ENCODE measurements at places on chromosomes 3 and 15.

DNA sequence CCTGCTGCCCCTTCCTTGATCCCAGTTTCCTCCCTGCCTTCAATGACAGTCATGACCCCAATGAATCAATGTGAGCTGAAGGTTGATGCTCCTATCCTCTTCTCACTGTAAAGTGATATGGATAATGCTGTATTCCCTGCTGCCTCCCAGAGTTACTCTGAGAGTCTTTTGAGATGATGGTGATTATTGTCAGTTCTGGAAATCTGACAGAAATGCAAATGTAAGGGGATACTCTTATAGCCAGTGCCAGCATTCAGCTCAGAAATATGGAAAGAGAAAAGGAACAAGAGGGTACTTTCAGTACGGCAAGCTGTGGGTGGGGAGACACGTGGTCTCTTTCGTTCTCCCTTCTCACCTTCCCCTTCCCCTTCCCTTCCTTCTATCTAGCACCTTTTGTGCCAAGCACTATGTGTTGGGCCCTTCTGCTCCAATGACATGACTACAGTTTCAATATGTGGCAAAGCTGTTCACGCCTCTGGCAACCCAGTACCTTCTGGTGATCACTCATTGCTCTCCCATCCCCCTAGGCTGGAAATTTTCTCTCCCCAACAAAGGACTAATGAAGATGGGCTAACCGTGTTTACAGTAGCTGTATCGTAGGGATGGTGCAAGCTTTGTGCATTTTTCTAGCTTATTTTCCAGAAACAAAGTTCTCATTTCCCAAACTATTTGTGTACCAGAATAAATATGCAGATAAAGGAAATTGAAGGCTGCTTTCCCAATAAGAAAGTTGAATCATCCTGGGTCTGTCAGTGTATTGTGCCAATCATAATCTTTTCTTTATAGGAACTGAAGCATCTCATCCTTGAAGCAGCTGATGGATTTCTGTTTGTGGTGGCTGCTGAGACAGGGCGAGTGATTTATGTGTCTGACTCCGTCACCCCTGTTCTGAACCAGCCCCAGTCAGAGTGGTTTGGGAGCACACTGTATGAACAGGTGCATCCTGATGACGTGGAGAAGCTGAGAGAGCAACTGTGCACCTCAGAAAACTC, 70.3 kb downstream of the ARNT2 start:
- DNase-seq: no peak

DNA sequence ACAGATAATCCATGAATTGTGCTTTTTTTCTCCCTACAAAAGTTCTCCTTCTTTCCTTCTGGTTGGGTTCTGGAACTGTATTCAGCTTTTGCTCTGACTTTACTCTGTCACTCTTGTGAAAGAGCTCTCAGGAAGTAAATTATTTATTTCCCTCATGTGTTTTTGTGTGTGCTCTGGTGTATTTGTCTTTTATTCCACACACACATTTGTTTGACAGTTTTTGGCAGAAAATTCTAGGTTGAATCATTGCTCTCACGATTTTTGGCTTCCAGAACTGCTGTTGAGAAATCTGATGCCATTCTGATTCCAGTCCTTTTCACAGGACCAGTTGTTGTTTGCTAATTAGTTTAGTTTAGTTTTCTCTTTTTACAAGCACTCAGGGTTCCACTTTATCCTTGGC, 172.8 kb downstream of the PLCH1 start:
- peak; percentile 65 for DNase-seq

DNA sequence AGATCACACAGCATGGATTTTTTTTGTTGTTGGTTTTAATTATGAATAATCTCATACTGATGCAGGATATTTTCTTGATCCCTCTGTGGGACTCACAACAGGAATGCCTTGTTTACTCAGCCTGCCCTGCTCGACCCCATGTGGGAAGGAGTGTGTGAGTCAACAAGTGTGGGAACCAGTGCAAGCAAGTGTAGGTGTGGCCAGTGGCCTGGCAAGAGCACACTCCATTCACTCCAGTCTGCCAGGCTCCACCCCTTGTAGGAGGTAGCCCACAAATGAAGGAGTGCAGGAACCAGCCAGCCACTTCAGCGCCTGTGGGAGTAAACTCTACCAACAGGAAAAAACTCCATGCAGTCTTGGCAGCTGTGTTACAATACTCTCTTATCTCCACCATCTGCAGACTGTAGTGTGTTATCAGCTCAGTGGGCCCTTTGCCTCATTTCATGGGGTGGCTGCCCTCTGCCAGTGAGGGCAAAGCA, 393.6 kb downstream of the OTOL1 start:
- no peak for DNase-seq

DNA sequence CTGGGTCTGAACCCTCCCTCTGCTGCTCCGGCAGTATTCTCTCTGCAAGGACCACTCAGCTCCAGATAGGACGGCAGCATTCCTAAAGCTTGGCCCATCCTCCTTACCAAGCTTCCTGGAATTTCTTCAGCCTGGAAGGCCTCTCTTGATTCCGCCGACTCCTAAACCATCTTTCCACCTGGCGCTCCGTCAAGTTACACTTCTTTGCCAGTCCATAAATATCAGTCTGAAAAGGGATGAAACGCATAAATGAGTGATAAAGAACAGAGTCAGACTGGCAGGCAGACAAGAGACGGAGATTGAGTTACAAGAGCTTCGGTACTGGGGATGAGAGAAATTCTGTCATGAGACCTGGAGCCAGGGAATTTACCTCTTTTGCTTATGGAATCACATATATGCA, 44.3 kb downstream of the CERS3 start:
- no peak for DNase-seq

GRCh38 chr3:11260460-11260859, 11.7 kb upstream of the ATG7 start:
- DNase-seq: no peak

GRCh38 chr3:58250093-58250707, 12.6 kb downstream of the ABHD6 start:
- DNase-seq: no peak

Data from Ammon's horn (tissue), 1 donor.